ENCODE measurements at places on chromosomes 2 and 18.

DNA sequence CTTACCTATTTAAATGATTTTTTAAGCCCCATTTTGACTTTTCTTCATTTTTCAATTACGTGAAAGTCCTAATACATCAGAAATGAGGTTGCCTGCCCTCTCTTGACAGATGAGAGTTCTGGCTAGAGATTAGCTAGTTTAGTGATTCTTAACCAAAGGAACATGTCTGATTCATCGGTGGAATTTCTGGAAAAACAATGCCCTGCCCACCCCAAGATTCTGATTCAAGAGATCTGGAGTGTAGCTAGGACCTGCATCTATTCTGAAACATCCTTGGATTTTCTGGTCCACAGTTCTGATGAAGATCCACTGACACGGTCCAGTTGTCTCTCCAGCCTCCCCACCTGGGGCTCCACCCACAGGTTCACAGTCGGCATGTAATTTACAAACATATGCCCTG is 111.2 kb downstream of the KLF7 start:
- no peak for DNase-seq

- no peak for DNase-seq
Observed at GRCh38 chr2:39433586-39434195, 3.4 kb downstream of the MAP4K3 start.

DNA sequence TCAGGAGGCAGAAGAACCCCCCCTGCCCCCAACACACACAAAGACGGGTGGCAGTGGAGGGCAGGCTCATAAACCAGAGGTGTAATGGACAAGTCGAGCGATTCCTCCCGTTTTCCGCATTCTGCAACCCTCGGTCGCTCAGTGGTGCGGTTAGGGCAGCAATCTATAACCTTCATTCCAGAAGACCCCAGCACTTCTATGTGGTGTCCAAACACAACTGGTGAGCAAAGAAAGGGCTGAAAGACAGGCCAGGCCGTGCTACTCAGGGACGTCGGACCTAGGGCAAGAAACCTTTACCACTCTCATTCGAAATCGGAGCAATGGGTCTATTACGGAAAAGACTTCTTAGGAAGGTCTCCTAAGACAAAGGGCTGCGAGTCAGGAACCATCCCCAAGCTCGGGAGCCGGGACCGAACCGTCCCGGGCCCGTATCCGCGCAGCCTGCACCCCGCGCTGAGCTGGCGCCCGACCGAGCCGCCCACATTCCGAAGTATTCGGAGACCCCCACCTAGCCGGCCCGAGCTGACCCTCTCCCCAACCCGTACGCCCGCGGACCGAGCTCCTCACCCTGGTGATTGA is 568 bp downstream of the ARL5A start:
- peak; percentile 72 for DNase-seq

GRCh38 chr2:225328192-225328591 is 71.3 kb upstream of the NYAP2 start:
- DNase-seq, result no peak

GRCh38 chr2:219728991-219729487 is 101.6 kb downstream of the SLC4A3 start:
- no peak for DNase-seq

- DNase-seq, result no peak
Observed at GRCh38 chr2:73832930-73833329, 4.2 kb downstream of the STAMBP start.

- no peak for DNase-seq
Observed at GRCh38 chr2:45750001-45750400, 98.5 kb downstream of the PRKCE start.

DNA sequence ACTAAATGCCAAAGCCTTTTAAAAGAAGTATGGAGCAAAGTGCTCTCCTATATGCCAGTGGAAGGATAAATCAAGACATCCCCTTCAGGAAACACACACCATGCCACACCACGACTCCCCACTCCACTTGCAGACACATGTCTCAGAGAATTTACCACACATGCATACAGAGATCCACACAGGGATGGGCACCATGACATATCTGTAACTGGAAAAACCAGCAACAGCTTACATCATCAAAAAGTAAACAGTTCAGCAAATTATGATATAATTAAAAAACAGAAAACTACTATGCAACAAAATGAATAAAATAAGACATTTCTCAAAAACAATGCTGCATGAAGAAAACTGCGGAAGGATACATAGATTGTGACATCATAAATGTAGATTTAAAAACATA is 29.6 kb downstream of the RBMS1 start:
- DNase-seq, result no peak

DNA sequence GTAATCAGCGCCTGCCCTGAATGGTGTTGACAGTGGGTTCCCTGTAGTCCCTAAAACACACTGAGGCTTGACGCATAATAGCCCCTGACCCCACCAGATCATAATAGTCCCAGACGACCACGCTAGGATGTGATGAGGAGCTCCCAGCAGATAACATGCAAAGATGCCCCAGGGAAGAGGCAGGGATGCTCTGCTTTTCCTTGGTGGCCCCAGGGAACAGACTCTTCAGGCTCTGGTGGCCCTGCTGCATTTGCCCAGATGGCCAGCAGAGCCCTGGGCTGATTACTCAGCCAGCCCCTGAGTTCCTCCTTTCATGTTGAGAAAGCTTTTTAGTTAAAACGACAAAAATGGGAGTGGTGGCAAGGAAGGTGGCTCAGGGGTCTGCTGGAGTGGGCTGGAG is 5.9 kb upstream of the NCKAP5 start:
- no peak for DNase-seq

GRCh38 chr2:166090908-166091307 is 36.9 kb downstream of the SCN1A start:
- DNase-seq, result no peak

Measured in activated effector memory CD4-positive, alpha-beta T cell treated with anti-CD3 and anti-CD28 coated beads, Interleukin-2, amount 50 U/mL, for 16 hours (primary cell).